Stimulated activated CD4-positive, alpha-beta T cell treated with anti-CD3 and anti-CD28 coated beads, Interleukin-1b, Interleukin-23, amount 100 ng/mL, for 24 hours (primary cell): ENCODE measurements at places on chromosomes 11 and 22.

DNA sequence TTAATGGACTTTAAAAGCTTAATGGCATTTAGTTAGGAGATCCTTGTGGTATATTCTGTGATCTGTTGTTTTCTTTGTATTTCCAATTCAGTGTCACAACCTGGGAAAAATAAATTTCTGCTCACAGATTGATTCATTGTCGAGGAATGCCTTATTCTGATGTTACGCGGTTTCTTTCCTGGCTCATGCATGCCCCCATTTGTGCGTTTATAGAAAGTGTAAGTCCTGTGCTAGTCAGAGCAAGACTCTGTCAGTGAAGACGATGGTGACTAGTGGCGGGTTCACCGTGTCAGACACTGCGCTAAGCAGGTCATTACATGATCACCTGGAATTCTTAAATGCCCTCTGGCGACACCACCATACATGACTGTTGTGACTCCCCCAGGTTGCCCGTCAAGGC lies 169.4 kb downstream of the TBC1D22A start:
- no peak for DNase-seq

- DNase-seq = peak; percentile 24
These were observed 123.6 kb downstream of the ABTB2 start for GRCh38 chr11:34234086-34234740.

GRCh38 chr11:16612566-16613261 lies 125.7 kb upstream of the C11orf58 start:
- DNase-seq = no peak

DNA sequence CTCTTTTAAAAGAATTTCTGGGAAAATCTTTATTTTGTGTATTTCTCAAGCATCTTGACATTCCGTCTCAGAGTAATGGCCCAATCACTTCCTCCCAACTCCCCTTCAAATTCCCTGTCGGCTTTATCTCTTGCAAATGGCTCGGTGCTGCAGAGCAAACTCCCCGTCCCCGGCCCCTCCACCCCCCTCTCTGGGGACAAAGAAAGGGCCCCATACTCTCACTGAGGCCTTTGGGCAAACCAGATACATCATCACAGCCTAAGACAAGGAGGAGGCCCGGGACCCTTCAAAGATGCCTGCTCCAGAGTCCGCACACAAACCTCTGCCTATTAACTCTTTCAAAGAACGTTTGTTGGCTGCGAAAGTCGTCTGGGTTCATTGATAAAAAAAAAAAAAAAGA lies 3.9 kb upstream of the SMIM38 start:
- DNase-seq = no peak

DNA sequence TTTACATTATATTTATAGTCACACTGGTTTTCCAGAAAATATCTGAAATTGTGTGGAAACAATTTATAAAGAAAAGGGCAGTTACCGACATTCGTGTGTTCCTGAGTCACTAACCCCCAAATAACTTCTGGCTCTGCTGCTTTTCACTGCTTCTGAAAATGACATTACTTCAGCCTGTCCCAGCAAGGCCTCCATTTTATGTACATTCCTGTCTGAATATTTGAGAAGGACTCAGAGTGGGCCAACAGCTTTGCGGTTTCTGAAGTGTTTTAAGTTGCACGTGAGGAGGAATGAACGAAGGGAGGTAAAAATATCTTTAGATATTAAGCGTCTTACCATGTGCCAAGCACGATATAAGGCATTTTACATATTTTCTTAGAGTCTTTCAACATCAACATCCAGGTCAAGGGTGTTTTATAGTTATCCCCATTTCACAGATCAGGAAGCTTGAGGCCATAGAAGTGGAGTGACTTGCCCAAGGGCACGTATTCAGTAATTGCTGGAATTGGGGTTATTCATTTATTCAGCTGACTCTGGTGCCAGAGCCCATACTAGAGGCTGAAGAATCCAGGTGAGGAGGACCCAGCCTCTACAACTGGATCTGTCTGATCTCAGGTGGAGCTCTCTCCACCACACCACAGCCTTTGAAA lies 30.8 kb upstream of the WNT11 start:
- no peak for DNase-seq

- no peak for DNase-seq
These were observed 110.2 kb downstream of the ST3GAL4 start for GRCh38 chr11:126465573-126466188.

DNA sequence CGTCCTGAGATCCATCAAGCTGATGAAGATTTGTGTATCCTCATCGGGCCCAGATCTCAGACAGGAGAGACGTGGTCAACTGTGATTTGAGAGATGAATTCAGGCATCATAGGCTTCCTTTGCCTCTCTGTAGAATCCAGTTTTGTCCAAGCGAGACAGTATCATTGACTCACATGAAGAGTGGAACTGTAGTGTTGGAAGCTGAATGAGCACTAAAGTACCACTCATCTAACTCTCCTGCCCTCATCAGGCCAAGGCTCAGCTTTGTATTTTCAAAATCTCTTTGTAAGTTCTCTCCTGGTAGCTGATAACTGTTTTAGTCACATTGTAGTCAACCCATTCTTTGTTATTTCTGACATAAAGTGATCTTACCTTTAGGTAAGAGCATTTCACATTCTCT lies 85.1 kb downstream of the KIRREL3 start:
- DNase-seq = no peak

GRCh38 chr22:46088541-46089311 lies 61.6 kb upstream of the PPARA start:
- DNase-seq = no peak

- no peak for DNase-seq
These were observed 27.9 kb downstream of the FAM83F start for GRCh38 chr22:40022536-40023240.

GRCh38 chr11:13694115-13694514 lies 25.6 kb downstream of the FAR1 start:
- DNase-seq = no peak

DNA sequence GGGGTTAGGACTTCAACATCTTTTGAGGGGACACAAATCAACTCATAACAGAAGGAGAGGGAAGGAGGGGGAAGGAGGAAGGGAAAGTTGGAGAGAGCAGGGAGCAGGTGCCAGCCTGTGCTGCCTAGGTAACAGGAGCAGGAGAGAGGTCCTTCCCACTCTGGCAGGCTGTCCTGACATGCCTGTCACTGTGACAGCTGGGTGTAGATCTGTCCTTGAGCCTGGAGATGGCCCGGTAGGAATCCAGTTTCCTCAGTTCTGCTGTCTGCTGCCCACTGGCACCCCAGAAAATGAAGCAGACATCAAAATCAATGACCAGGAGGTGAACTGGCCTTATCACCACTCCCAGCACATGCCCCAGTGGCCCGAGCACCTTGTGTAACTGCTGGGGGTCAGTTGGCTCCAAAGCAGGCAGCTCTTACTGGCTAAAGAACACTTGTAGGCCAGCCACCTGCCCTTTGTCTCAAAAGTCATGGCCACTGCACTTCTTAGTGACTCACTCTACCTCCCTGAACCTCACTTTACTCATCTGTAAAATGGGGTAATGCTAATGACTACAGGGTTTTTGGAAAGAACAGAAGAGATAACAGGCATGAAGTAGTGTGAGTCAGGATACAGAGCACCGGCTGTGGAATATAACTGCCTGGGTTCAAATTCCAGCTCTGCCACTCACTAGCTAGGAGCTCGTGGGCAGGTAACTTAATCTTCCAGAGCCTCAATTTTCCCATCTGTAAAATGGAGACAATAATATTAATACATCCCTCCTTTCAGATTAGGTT lies 8.0 kb upstream of the TSPAN18 start:
- DNase-seq = no peak

GRCh38 chr11:94546162-94546470 lies 2.4 kb downstream of the FUT4 start:
- DNase-seq = no peak

- no peak for DNase-seq
These were observed 2.3 kb downstream of the BCO2 start for GRCh38 chr11:112177589-112177988.

DNA sequence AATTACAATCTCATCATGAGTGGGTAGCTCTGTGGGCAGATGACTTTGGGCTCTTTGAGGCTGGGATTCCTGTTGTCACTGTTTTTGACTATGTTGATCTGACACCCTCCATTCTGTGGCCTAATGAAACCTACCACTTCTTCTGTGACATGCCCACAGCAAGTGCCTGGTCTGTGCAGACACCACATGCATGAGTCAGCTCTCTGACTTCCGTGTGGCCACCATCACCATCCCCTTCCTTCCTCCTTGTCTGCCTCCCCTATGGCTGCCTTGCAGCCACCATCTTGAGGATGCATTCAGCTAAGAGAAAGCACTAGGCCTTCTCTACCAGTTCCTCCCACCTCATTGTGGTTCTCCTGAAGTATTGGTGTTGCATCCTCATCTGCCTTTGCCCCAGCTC lies 15.3 kb upstream of the OR10V1 start:
- DNase-seq = no peak

DNA sequence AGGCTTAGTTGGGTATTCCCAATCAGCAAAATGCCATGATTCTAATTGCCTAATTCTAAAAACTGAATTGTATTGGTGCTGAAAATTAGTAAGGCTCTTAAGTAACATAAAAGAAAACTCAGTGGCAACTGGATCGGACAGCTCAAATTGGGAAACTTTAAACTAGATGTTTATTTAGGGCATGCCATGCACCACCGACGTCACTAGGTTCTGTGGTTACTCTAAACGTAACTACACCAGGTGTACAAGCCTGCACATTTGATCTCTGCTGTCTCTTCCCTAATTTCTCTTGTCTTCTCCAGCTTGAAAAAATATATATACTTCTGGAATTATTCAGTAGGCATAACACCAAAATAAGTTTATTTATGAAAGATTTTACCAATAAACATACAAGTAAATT lies 378.2 kb downstream of the DCDC1 start:
- no peak for DNase-seq

DNA sequence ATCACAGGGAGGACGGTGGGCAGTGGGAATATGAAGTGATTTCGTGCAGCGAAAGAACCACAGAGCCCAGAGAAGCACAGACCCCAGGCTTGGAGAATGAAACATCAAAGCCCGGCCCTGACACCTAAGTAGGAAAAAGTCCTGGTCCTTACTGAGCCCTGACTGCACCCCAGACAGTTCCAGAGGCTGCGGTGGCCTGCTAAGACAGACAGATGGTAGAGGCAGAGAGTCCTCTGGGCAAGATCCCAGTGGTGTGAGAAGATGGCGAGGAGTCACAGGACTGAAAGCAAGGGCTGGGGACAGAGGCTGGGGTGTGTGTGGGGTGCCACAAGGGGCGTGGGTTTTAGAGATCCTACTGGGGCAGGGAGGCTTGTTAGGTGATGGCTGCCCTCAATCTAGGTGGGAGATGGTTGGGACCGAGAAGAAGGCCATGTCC lies 3.7 kb downstream of the CBX6 start:
- no peak for DNase-seq
